ENCODE measurements at places on chromosomes 12 and 14.

GRCh38 chr12:130588696-130589539 is 127.2 kb downstream of the RIMBP2 start:
- DNase-seq: no peak

GRCh38 chr14:31013841-31014240 is 11.6 kb upstream of the AP4S1 start:
- no peak for DNase-seq

GRCh38 chr12:132606466-132606865 is 3.9 kb downstream of the LRCOL1 start:
- no peak for DNase-seq

GRCh38 chr12:92827836-92828431 is 101.2 kb downstream of the EEA1 start:
- peak; percentile 20 for DNase-seq

- DNase-seq: no peak
These were observed 148.0 kb upstream of the BMP4 start for GRCh38 chr14:54104601-54105145.

- DNase-seq: no peak
These were observed 633 bp downstream of the RPAP3 start for GRCh38 chr12:47705229-47705565.

DNA sequence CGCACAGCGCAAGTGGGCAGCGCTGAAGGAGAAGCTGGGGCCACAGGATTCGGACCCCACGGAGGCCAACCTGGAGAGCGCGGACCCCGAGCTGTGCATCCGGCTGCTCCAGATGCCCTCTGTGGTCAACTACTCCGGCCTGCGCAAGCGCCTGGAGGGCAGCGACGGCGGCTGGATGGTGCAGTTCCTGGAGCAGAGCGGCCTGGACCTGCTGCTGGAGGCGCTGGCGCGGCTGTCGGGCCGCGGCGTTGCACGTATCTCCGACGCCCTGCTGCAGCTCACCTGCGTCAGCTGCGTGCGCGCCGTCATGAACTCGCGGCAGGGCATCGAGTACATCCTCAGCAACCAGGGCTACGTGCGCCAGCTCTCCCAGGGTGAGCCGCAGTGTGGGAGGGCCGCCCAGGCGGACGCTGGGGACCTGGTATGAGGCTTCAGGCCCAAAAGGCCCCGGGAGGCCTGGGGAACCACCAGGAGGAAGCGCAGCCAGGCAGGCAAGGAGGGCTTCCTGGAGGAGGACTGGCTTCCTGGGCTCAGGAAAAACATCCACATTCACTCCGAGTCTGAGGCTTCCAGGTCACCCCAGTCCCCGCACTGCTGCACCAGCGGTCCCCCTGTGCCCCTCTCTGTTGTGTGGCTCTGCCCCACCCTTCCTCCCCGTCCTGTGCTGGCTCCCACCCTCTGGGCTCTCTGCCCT is 12.1 kb downstream of the INF2 start:
- no peak for DNase-seq

DNA sequence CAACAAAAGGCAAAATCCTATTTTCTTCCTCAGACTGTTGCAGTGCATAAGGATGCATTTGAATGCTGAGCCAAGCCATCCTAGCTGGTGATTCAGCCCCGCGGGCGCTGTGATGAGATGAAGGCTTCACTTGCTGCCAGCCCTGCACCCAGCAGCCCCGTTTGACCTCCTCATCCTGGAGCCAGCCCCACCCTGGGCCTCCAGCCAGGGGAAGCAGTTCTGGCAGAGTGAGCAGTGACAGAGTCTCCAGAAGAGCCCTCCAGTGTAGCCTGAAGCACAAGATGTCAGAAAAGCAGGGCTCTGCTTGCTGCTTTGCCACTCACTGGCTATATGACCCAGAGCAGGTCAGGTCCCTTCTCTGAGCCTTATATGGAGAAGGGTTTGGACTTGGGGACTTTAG is 96.2 kb upstream of the HSPB8 start:
- no peak for DNase-seq

- DNase-seq: no peak
These were observed 82.5 kb downstream of the SH2B3 start for GRCh38 chr12:111488271-111488670.

DNA sequence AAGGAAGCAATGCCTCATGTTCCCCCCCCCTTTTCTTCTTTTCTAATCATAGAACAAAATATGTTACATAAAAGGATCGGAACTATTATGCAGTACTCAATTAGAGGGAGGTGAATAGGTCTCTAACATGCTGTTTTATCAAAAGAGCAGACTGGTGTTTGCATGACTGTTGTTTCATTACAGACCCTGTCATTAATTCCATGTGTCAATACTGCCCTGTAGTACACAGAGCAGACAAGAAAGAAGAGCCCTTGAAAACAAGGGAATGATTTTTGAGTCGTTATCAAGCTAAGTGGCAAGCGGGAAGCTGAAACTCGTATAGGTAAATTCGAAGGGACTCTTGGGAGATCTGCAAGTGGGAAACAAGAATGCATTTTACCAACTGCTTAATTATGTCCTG is 76.9 kb upstream of the TMEM263 start:
- DNase-seq: no peak

DNA sequence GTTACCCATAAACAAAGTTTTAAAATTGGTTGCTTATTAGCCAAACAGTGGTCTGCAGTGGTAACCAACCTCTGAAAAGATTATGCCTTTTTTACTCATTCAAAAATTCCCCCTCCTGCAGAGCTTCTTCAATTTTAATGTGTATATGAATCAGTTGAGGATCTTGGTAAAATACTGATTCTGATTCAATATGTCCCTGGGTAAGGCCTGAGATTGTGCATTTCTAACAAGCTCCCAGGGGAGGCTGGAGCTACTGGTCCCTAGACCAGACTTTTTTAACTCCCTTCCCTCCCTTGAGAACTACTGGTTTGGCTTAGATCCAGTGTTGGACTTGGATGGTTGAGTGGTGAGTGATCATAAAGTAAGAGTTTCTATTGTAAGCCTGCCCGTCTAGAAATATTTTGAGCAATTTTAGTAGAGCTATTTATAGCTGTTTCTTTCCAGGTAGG is 90.2 kb downstream of the FUT8 start:
- no peak for DNase-seq

DNA sequence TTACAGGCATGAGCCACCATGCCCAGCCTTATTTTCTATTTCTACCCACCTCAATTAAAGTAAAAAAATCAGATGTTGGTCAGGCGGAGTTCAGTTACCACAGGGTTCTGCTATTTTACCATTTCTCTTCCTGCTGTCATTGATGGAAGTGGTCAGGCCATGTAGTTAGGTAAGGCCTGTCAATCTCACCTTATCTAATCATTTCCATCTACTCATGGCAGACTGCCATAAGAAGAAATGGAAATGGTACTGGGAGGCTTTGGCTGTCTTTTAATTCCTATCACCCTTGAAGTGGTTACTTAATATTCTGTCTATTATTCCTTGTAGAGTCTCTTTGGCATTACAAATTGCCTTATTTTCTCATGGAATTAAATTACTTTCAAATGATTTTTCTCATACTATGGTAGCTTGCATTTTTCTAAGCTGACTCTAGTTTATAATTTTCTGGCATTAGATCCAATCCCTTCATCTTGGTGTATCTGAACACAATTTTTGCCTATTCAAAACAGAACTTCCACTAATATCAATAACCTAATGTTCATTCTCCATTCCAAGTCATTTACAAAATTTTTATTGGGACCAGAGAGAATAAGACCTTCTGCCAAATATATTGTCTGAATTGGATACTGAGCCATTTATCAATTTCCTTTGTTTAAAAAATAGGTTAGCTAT is 198.7 kb downstream of the DACT1 start:
- DNase-seq: no peak

- DNase-seq: no peak
These were observed 228.8 kb downstream of the PPFIA2 start for GRCh38 chr12:81530352-81530751.

- no peak for DNase-seq
These were observed 18.4 kb downstream of the SAV1 start for GRCh38 chr14:50649691-50650090.

DNA sequence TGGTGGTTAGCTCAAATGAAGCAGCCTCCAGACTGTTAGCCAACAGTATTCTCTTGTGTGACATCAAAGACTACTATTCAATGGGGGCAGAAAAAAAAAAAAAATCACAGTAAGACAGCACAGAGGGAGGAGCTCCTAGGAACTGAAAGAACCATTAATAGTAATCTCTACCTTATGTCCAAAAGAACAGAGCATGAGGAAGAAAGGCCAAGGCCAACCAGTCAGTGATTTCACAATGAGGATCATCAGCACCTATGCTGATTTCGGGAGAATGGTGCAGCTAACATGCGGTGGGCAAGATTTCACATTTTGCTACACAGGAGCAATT is 66.3 kb upstream of the SOX5 start:
- no peak for DNase-seq
